Dermis microvascular lymphatic vessel endothelial cell (primary cell): ENCODE measurements at places on chromosomes 12 and 14. TPM values are rescaled to one million over a fixed set of nuclear protein-coding genes. Genes with fewer than 3 reads are reported as not detected.
A peak's percentile ranks its signal among the peaks of the same experiment; 100 is the strongest.

DNA sequence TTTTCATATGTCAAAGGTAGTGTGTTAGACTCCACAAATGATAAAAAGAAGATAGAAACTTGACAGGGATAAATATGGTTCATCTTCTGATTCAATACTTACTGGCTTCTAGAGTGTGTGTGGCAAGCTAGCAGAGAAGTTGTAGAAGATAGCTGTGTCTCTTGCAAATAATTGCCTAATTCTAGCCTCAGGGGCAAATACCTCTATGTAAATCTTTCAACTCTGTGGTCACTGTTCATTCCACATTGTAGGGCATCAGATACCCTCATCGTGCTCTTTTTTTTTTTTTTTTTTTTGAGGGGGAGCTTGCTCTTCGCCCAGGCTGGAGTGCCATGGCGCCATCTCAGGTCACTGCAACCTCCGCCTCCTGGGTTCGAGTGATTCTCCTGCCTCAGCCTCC lies 1.7 kb downstream of the OLR1 start:
- no peak for DNase-seq

DNA sequence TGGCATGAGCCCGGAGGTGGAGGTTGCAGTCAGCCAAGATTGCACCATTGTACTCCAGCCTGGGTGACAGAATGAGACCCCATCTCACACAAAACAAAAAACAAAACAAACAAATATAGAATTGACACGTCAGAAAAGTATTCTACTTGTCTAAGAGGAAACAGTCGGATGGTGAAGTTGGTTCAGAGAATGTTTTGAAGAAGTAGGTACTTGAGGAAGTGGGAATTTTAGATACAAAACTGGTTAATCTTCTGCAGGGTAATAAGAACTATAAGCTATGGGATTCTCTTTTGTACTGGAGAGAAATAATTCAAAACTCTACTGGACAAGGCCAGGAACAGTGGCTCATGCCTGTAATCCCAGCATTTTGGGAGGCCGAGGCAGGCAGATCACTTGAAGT lies 14.6 kb upstream of the TCTN1 start:
- DNase-seq = no peak

The CCDC196 gene
- total RNA-seq = not detected in 2 replicates

GRCh38 chr12:25365340-25365730 lies 114.6 kb upstream of the KRAS start:
- DNase-seq = no peak

DNA sequence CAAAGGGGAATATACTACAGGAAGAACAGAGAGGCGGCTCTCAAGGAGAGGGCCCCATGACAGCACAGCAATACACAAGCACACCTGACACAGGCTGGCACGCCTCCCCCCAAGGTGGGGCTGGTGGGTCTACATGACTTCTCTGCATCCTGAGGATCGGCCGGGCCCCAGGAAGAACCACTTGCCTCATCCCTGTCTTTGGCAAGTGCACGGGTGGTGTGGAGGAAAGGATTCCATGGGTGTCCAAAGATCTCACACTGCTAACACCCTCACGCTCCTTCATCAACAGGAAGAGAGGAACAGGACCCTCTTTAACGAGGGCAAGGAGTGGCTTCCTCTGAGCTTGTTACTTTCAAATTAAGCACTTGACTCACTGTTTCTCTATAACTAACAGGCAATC lies 7.3 kb downstream of the VAMP1 start:
- DNase-seq = peak; percentile 39

DNA sequence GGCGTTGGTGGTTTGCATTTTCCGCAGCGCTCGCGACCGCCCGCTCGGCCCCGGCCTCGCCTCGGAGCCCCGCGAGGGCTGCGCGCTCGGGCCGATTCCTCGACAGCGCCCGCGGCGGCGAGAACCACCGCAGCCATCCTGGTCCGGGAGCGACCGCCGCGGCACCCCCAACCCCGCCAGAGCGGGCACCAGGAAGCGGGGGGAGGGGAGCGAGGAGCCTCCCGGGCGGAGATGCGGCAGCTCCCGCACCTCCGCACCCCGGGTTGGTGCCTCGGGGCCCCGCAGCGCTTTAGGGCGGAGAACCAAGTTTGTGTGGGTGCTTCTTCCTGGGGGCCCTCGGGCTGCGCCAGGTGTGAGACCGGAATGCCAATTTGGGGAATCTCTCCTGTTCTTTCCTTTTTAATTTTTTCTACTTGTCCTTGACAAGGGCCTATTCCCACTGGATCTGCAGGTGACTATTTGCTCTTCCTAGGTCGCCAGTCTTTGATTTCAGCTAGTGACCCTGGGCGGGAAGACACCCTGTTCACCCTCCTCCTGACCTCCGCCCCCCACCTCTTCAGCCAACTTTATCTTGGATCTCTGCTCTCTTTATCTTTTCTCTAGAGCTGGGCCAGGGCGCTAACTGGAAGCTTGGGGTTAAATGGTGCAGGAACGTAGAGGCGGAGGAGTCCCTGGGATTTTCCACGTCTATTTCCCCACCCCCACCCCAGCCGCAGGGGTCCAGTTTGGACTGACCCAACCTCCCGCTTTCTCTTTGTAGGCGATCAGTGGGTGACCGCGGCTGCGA lies at the start of gene SOCS2:
SOCS2 (plus strand) TSS at position 751 of the 787 bp plus-strand sequence. CDS start 223 bp downstream, outside the sequence.
- peak; percentile 20 for DNase-seq

DNA sequence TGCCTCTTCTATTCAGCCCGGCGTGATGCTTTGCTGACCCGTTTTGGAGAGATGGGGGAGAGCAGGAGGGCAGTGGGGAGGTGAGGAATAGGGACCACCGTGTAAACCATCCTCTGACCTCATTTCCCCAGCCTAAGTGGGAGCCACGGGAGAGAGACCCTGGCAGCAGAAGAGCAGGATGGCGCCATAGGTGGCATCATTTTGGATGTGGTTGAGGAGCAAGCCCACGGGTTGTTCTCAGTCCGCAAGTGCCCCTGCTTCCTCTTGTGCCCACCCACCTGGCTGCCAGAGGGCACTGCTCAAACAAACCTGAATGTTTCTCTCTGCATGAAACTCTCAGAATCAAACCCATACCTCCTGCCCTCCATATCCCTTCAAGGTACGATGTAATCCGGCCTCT lies 10.7 kb upstream of the UBC start:
- DNase-seq = no peak

- no peak for DNase-seq
Measured at GRCh38 chr12:95870897-95871296, 12.1 kb downstream of the SNRPF start.

DNA sequence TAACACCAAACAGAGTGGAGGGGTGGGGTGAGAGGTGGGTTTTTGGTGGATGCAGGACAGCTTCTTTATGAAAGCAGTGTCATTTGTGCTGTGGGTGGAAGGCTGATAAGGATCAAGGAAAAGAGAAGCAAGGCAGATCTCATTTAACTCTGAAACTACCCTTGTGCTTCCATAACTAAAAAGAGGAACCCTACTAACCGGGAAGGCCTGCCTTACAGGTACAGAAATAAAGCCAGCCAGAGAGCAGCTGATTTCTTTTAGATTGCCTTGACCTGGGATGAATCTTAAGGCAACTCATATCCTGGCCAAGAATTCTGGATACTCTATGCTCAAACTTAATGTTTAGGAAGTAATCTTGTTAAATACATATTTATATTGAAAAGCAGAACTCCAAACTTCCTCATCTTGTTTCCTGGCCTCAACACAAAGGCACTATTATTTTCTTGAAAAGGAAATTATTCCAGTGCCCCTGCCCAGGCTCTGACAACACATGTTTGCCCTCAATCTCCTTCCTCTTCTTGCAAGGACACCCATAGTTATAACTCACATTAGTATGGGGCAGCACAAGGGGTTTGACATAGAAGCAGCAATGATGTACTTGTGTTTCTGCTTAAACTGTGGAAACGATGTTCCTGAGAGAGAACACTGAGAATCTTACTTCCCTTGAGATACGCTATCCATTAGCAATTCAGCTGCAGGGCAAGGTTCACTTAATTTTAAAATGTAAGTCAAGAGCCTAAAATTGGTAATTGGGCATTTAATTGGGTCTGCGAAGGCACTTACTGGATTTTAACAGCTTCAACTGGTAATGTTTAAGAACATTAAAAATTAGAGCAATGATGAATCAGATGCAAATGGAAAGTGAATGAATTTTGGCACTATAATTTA lies 173.7 kb downstream of the STXBP6 start:
- no peak for DNase-seq

DNA sequence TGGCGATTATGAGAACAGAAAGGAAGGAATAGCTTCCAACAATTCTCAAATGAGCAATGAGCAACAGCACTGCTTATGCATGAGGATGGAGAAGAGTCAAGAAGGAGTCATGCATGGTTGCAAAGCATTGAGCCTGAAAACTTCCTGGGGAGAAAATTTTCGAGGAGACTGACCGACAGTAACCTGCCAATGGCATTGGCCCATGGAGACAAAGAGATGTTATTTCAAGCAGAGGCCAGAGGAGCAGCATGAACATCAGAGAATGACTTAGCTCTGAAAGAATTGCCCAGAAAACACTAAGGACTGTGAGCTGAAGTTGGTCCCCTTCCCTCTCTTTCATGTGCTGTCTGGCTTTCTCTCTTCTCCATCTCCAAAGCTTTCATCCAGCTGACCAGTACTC lies 343.4 kb downstream of the ADAMTS20 start:
- no peak for DNase-seq

DNA sequence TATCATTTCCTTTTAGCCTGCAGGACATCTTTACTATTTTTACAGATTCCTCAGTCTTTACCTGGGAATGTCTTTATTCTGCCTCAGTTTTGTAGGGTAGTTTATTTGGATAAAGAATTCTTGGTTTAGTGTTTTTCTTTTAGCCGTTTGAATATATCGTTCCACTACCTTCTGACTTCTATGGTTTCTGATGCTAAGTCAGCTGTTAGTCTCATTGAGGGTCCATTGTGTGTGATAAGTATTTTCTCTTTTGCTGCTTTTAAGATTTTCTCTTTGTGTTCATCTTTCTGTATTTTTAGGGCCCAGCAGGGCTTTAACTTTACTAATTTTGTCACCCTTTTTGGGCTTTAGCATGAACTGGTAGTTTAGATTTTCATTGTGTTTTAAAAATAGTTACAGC lies 113.5 kb downstream of the MNAT1 start:
- peak; percentile 6 for DNase-seq

GRCh38 chr12:10235761-10236631 lies 23.3 kb downstream of the GABARAPL1 start:
- no peak for DNase-seq

The CLEC1B gene
- not detected in 2 replicates for total RNA-seq

The CLEC1A gene
- 12.1 and 14.9 TPM in 2 replicates for total RNA-seq

The CPM gene
- 0.64 and 1.0 TPM in 2 replicates for total RNA-seq

- peak; percentile 41 for DNase-seq
Measured at GRCh38 chr12:1217191-1217949, 226.3 kb downstream of the ERC1 start.

DNA sequence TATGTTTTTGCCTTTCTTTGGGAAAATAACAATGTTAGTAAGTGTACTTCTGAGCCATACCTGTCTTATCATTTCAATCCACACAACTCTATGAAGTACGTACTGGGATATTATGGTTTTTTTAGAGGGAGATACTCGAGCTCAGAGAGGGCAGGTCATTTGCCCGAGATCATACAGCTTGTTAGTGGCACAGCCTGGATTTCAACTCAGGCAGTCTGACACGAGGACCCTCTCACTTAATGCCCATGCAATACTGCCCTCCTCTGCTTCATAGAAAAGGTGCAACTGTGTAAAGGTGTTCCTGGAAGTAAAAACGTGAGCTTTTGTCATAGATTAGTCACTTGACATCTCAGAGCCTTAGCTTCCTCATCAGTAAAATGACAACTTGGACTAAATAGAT lies 128.0 kb downstream of the NDUFA12 start:
- DNase-seq = peak; percentile 30

GRCh38 chr12:85275374-85275773 lies 4.6 kb upstream of the ALX1 start:
- no peak for DNase-seq

The AKAP6 gene
- total RNA-seq = 0.25 and 0.64 TPM in 2 replicates

The CLEC7A gene
- total RNA-seq = 0.25 and 0.26 TPM in 2 replicates

The TBC1D30 gene
- total RNA-seq = 13.9 and 14.3 TPM in 2 replicates

GRCh38 chr12:132326646-132327045 lies 2.7 kb downstream of the GALNT9 start:
- DNase-seq = no peak

- DNase-seq = peak; percentile 47
Measured at GRCh38 chr12:43444940-43445564, 107.0 kb downstream of the ADAMTS20 start.

The CHPT1 gene
- total RNA-seq = 18.2 and 27.4 TPM in 2 replicates

- peak; percentile 52 for DNase-seq
Measured at GRCh38 chr14:101813171-101813759, 51.8 kb downstream of the PPP2R5C start.

- no peak for DNase-seq
Measured at GRCh38 chr12:104863296-104863948, 94.7 kb downstream of the SLC41A2 start.

The C14orf180 gene
- total RNA-seq = not detected in 2 replicates

The CLEC4A gene
- total RNA-seq = 0.38 TPM in 1 of 2 replicates, not detected in the other

The GUCY2C gene
- not detected in 2 replicates for total RNA-seq

DNA sequence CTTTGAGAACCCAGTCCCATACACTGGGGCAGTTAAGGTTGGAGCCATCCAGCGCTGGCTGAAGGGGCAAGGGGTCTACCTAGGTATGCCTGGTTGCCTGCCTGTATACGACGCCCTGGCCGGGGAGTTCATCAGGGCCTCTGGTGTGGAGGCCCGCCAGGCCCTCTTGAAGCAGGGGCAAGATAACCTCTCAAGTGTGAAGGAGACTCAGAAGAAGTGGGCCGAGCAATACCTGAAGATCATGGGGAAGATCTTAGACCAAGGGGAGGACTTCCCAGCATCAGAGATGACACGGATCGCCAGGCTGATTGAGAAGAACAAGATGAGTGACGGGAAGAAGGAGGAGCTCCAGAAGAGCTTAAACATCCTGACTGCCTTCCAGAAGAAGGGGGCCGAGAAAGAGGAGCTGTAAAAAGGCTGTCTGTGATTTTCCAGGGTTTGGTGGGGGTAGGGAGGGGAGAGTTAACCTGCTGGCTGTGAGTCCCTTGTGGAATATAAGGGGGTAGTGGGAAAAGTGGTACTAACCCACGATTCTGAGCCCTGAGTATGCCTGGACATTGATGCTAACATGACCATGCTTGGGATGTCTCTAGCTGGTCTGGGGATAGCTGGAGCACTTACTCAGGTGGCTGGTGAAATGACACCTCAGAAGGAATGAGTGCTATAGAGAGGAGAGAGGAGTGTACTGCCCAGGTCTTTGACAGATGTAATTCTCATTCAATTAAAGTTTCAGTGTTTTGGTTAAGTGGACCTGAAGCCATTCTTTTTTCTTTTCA lies 9.2 kb downstream of the ERP29 start:
- DNase-seq = no peak

The VDR gene
- total RNA-seq = under 0.01 TPM in 2 replicates

The WASHC4 gene
- 96.7 and 101 TPM in 2 replicates for total RNA-seq

DNA sequence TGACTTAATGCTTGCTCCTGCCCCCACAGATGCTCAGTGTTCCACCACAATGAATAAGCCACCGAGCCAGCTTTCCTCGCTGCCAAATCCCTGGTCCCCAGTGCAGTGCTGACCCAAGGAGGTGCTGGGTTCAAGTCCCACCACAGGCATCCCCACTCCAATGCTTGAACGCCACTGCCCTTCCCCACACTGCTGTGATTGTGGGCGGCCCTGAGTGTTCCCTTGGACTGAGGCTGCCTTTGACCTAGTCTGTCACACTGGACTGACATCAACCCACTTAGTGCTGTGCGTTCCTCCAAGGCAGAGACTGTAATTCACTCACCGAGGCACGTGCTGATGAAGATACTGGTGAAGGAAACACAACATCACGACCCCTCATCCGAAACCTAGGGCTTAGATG lies 83.4 kb upstream of the TMCC3 start:
- no peak for DNase-seq

The GARIN6 gene
- total RNA-seq = not detected in 2 replicates
